ENCODE measurements at places on chromosomes 4 and X.

DNA sequence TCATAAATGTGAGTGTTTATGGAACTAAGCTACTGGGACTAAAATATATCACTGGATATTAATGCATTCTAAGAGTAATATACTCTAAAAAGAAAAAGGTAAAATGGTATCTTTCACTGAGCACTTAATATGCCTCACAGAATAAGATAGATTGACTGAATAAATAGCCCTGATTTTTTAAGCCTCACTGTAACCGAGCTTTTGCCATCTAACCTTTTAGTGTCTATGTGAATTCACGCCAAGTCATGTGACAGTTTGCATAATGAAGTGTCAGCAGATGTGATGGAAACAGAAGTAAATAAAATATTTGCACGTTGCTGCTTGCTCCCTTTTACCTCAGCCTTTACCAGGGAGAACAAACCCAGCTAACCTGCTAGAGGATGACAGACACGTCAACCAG lies 119.7 kb upstream of the NWD2 start:
- DNase-seq, result no peak

DNA sequence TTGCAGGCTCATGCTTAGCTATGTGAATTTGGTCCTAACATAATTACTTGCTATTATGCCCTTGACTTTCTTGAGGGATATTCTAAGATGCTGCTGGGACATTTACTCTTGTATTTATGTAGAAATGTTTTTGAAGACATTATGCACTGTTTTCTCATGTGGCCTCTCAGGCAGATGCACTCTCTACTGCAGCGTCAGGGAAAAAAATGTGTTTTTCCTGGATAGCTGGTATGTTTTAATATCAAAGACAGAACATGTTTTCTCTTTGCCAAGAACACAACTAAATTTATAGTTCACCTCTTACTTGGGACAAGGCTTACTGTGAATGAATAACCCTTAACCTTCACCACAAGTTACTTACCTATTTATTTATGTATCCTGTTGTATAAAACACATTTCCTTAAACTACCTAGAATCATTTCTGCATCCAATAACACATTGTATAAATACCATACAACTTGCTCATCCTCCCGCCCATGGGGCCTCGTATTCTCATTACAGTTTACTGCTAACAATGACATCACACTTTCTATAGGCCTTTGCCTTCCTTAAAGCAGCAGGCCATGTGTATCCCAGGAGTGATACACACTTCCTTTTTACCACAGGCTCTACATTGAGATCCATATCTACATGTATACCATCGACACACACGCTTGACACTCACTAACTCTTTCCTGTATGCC lies 178.7 kb downstream of the SLIT2 start:
- DNase-seq, result no peak

GRCh38 chr4:103496800-103497199 lies 223.0 kb downstream of the TACR3 start:
- no peak for DNase-seq

DNA sequence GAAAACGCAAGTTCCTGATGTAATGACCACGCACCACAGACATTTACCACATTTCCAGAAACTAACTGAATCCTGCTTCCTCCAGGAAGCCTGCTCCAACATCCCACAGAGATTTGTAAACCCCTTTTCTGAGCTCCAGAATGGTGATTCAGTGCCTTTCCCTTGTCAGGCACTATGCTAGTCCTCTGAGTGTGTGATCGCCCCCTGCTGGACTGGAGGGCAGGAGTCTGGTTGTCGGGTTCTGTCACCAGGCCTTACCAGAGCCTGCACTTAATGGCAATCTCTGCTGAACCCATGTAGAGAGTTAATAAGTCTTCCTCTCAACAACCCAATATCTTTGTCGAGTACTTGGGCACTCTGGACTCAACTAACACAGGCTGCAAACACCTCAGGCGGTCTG lies 14.5 kb upstream of the KDM5C start:
- no peak for DNase-seq

GRCh38 chr4:89754531-89754930 lies 82.4 kb downstream of the SNCA start:
- DNase-seq, result no peak

GRCh38 chr4:1741208-1741607 lies 19.9 kb downstream of the TACC3 start:
- no peak for DNase-seq

- DNase-seq, result peak; percentile 6
Observed at GRCh38 chr4:101232074-101232776, 115.1 kb downstream of the PPP3CA start.

DNA sequence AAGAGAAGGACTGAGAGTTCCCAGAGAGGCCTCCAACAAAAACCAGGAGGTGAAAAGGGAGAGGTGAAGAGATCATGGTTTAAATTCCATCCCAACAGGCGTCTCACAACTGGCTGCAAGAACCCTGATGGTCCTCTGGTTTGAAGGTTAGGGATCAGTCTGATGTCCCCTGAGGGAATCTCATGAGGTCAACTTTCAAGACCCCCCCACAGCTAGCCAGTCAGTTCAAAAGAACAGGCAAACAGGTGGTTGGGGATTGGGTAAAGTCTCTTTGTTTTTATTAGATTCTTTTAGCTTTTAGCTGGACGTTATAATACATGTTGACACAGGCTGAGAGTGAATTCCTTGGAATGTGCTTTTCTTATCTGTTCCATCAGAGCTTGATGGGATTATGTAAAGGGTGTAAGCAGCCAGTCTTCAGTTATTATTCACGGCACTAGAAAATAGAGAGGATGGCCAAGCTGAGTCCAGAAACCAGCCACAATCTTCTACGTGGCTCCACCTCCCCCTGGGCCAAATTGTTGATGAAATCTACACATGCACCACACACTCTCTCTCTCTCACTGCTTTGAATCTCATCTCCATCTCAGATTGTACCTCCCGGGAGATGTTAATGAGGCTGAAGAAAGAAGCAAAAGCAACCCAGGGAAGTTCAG lies 20.8 kb downstream of the ENPP6 start:
- DNase-seq, result no peak

DNA sequence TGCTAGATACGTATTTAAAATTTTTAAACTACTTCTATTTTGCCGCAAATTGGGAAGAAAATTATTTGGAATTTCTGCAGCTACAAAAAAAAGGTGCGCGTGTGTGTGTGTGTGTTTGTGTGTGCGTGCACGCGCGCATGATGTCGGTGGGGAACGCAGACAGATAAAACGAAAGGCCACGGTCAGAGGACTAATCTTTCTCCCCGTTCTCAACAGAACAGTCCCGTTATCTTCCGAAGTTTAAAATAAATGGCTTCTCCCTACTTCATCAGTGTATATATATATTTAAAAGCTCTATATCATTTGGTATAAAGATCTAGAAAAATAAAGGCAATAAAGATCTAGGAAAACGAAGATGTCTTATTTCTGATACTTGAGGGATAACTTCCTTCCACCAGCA lies 1.5 kb downstream of the MGARP start:
- DNase-seq, result no peak

DNA sequence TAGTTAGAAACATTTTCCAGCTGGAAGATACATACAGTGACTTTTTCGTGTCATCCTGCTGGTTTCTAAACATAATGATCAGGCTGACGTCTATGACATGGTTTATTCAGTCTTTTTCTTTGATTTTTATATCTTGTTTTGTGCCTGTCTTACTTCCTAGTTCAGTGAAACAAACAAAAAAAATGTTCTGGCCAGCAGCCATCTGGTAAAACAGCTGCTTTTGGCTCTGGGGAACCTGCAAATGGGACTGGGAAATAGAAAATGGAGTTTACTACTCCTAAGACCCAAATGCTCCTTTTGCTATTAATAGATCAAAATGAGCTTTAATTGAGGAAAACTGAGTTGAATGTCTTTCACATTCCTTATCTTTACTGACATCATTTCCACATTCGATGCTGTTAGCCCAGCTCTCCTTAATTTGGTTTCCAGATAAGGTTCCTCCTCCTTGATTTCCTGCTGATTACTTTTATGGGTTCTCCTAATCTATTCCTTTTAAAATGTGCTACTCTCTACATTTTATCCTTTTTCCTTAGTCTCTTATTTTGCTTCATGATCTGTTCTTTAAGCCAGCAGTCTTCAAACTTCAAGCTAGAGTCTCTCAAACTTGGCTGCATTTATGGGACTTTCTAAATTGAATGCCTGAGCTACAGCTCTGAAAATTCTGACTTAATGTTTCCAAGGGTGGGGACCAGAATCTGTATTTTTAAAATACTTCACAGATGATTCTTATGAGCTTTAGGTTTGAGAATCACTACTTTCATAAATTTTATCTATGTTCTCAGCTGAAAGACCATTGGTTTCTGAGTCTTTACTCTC lies 499.5 kb downstream of the ANKRD50 start:
- no peak for DNase-seq

GRCh38 chrX:51336584-51336983 lies 4.0 kb downstream of the NUDT10 start:
- peak; percentile 1 for DNase-seq

GRCh38 chr4:93779228-93779627 lies 49.3 kb upstream of the ATOH1 start:
- DNase-seq, result no peak
